Hindlimb muscle (tissue), 1 donor: ENCODE measurements at places on chromosomes 12 and 14.

GRCh38 chr14:104137297-104138097, 890 bp upstream of the KIF26A start:
- peak; percentile 47 for DNase-seq

- no peak for DNase-seq
These were observed 56.9 kb downstream of the ACTN1 start for GRCh38 chr14:68922201-68922621.

GRCh38 chr12:43827093-43827492, 8.8 kb upstream of the TMEM117 start:
- DNase-seq, result no peak

DNA sequence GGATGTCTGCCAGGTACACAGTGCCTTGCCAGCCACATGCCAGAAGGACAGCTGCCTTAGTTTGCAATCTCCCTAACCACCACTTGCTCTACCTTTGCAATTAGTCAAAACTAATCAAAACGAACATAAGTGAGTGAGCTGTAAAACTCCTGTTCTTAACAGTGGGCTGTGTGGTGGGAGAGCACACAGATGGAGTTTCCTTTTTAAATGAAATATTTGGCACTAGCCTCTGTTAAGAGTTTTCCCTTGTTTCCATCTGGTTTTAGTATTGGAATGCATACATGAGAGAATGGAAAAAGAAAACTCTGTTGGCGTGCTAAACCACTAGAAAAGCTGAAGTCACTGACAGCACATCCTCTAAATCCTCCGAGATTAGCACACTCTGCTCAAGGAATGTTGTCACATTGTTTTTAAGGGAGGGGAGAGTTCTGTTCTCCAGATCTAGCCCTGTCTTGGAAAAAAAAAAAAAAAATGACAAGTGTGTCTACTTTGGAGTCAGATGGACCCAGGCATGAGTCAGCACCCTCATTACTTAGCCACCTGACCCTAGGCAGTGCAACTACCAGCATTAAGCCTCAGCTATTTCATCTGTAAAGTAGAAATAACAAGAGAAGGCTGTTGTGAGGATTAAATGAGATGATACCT, 83.9 kb downstream of the STXBP6 start:
- DNase-seq, result peak; percentile 85

DNA sequence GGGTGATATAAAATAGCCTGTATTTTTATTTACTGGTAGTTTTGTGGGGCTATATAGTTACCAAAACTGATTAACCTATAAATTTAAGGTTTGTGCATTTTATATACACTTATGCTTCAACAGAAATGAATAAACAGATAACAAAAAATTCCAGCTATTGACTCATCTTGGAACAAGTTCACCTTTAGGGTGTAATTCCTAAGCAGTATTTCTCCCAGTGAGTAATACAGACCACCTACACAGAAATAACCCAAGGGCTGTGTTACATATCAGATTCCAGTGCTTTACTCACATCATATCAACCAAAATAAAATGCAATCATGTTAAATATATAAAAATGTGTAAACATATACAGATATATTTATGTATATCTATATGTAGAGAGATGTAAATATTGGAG, 345.6 kb downstream of the ADAMTS20 start:
- DNase-seq, result no peak

DNA sequence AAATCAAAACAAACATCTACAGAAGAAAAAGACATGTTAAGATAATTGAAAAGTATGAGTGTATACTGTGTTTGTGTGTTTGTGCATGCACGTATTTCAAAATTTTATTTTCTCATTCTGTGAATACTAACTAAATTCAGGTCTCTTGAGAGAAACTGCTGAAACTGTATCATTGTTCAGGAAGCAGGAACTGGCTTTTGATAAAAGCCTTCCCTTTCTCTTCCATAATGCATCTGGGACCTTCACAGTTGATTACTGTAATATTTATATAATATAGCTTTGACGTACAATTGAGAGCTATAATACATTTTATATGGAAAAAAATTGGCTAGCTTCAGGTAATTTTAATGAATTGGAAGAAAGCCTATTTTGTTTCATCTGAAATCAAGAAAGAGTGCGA, 993.5 kb downstream of the SLC6A15 start:
- no peak for DNase-seq

DNA sequence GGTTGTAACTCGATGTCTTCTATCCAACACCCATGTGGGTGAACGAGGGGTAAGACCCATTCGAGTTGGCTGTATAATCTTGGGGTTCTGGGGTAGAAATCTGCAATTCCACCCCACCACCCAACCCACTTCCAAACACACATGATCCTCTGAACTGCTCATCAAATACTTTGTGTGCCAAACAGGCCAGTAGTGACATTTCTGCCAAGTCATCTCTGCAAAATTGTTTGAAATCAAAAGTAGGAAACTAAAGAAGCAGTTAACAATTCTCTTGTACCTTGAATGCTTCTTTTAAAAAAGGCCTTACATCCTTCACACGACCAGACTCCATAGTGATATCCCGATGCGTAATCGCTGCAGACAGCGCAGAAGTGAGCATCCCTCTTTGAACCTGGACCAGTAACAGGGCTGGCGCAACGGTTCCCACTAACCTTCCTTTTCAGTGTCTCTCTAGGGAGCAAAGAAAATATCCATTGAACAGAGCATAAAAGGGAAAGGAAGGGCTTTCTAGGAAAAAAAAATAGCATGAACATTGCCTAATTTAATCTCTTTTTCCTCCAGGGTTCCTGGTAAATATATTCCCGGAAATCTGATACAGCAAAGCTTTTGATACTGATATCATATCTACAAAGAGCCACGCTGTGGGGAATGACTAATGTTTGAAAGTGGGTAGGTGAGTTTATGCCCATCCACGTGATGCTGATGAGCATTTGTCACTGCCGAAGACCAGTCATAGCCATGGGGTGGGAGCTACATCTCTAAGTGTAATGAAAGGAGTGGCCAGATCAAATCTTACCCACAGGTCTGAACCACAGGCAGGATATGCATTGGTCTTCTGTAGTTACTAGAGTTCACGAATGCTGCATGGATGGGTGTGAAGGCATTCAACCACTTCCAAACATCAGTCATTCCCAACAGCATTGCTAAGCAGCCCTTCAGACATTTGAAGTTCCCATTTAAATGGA, 14.2 kb downstream of the ESR2 start:
- DNase-seq, result no peak

DNA sequence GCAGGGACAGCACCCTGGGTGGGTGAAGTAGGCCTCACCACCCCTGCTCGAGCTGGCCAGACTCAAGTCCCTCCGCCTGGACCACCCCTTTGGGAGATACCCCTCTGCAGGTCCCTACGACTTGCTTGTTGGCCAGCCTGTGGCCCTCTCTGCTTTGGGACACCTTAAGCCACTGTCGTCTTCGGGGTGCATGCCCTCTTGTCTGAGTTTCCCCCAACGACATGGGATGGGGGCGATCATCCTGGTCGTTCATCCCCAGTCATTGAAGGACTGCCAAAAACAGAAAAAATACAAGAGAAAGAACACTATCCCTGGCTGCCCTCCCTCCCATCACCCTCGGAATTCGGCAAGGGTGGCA, 151.1 kb downstream of the DPF3 start:
- no peak for DNase-seq

DNA sequence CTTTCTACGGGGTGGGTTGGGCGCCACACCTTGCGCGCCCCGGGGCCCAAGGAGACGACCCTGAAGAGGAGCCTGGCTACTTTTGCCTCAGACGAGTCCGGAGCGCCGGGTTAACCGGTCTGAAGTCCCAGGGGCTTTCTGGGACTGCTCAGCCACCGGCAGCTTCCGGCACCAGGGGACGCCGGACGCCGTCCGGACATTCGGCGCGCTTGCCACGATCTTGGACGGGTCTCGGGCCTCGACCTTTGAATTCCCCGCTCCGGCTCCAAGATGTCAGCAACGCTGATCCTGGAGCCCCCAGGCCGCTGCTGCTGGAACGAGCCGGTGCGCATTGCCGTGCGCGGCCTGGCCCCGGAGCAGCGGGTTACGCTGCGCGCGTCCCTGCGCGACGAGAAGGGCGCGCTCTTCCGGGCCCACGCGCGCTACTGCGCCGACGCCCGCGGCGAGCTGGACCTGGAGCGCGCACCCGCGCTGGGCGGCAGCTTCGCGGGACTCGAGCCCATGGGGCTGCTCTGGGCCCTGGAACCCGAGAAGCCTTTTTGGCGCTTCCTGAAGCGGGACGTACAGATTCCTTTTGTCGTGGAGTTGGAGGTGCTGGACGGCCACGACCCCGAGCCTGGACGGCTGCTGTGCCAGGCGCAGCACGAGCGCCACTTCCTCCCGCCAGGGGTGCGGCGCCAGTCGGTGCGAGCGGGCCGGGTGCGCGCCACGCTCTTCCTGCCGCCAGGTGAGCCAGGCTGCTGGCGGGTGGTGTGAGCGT, at the start of gene ACOT4:
Gene ACOT4 (plus strand): TSS at position 184 of the 760 bp plus-strand sequence. CDS start 87 bp downstream, at position 271.
- DNase-seq, result peak; percentile 61

- DNase-seq, result no peak
These were observed 93.6 kb upstream of the CCDC91 start for GRCh38 chr12:28096649-28097048.

- DNase-seq, result no peak
These were observed 51.7 kb upstream of the RASSF8 start for GRCh38 chr12:25906651-25907340.

- no peak for DNase-seq
These were observed 601.9 kb downstream of the SNAPC1 start for GRCh38 chr14:62364161-62364560.

GRCh38 chr12:40215982-40216381, 8.8 kb upstream of the LRRK2 start:
- no peak for DNase-seq

- no peak for DNase-seq
These were observed 241.0 kb downstream of the TMEM117 start for GRCh38 chr12:44076871-44077270.

DNA sequence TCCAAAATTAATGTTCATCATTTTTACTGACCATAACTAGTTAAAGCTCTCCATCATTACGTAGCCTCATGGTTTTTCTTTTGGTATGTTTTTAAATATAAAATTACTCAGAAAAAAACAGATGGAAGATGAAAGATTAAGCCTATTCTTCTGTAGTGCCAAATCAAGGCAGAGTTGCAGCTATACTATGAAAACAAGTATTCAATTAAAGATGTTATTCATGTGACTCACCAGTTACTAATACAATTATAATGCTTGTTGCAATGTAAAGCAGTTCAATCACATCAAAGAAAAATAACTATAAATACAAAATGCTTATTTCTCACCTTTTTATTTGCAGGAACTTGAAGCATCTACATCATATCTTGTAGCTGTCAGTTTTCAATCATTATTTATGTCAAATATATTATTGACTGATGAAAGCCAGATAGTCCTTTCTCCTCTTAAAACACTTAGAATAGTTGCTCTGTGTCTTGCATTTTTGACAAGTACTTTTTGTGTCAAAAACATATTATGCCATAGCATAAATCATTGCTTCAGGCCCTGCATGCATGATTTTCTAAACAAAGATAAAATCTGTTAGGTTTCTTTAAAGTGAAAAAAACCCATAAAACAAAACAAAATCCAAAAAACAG, 36.0 kb upstream of the TRHDE start:
- DNase-seq, result no peak

DNA sequence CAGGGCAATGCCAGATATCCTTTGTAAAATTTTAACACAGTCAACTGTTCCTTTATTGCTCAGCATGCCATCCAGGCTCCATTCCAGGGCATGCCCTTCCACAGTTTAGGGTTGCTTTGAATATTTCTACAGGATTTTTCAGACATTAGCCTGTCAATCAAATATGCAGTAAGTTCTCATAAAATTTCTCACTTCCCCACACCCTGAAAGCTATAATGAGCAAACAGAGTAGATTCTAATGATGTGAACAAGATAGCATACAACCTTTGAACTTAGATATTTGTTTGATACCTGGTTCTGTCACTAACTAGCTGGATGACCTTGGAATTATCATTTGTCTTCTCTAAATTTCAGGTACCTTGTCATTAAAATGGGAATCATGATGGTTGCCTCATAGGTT, 251.2 kb downstream of the SYT1 start:
- no peak for DNase-seq

- DNase-seq, result no peak
These were observed 615.9 kb downstream of the VRK1 start for GRCh38 chr14:97413022-97413539.

DNA sequence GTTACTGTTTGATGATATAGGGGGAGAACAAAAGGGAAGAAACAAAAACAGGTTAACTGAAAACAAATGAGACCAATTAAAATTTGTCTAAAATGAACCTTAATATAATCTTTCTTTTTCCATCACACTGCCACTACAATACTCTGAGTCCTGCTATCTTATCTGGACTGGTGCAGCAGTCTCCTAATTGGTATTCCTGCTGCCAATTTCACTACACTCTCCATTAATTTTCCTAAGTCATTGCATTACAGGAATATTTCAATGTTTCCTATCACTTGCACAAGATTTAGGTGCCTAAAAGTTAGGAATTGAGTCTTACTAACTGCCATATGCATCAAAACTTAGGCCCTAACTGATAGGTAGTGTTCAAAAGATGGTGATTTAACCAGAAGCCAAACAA, 884.9 kb upstream of the MGAT4C start:
- no peak for DNase-seq

DNA sequence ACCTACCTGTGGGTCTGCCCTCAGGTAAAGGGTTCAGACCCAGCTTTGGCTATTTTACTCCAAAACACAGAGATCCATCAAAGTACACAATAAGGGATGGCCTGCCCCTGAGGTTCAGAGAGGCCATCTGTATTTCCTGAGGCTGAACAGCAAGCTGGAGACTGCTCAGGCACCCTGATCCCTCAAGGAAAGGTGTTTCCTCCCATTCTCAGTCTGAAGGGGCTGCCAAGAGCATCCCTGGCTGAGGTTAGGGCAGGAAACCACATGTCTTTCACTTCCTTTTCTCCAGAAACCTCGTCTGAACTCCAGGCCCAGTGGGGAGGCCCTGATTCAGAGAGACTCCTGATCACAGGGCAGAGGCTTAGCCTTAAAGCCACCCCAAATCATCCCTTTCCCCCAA, 1.5 kb downstream of the RILPL1 start:
- DNase-seq, result no peak

GRCh38 chr12:120413901-120414695, 23.8 kb upstream of the COX6A1 start:
- DNase-seq, result no peak

GRCh38 chr12:114396869-114397719, 8.8 kb downstream of the TBX5 start:
- DNase-seq, result no peak

DNA sequence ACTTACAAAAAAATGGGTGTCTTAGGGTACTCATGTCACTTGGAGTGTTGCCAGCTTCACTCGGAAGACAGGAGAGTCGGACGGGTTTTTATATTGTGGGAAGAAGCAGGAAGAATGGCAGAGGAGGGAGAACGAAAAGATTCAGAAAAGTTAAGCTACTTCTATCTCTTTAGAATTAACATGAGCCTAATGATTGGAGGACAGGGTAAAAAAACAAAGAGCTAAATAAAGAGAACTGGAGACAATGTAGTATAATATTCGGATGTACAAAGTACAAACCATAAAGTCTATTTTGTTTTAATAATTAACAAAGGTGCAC, 43.9 kb downstream of the EFCAB11 start:
- no peak for DNase-seq

GRCh38 chr14:36647824-36648753, 13.6 kb upstream of the PAX9 start:
- no peak for DNase-seq

GRCh38 chr12:47710278-47710677, 4.4 kb upstream of the RPAP3 start:
- no peak for DNase-seq
